Ammon's horn (tissue), 1 donor: ENCODE measurements at places on chromosomes 6 and 20.
A peak's percentile ranks its signal among the peaks of the same experiment; 100 is the strongest.

DNA sequence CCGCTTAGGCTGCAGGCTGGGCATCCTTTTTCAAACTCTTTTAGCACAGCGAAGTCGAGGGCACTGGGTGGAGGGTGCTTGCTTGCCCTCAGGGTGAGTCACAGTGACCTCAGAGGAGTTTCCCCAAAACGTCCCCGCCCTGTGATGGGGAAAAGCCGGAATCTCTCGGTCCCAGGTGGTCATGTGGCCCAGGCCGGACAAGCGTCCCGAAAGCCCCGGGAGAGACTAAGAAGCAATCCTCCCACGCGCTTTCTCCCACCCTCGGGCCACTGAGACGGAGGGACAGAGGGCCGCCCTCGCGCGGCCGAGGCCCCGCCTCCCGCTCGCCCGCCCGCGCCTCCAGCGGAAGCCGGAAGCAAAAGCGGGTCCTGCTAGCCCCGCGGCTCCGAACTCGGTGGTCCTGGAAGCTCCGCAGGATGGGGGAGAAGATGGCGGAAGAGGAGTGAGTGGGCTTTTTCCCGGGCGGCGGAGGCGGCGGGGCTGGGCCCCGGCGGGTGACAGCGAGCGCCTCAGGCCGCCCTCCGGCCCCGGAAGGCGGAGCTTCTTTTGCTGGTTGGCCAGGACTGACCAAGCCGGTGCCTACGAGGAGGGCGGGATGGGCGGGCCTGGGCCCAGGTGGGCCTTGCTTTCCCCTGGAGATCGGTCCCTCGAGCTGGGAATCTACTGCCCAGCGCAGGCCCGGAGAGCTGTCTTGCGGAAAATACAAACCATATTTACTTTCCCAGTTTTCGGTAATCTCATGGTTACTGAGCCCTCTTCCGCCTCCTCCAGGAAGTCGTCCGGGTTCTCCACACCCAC lies at the start of gene SLC9A8:
Gene SLC9A8 (plus strand): TSS at position 322 of the 798 bp plus-strand sequence. CDS start 95 bp downstream, at position 417.
- DNase-seq = peak; percentile 92

- no peak for DNase-seq
Measured at GRCh38 chr6:118685823-118686449, 34.5 kb upstream of the CEP85L start.

- no peak for DNase-seq
Measured at GRCh38 chr6:116945809-116946208, 68.8 kb downstream of the RFX6 start.

DNA sequence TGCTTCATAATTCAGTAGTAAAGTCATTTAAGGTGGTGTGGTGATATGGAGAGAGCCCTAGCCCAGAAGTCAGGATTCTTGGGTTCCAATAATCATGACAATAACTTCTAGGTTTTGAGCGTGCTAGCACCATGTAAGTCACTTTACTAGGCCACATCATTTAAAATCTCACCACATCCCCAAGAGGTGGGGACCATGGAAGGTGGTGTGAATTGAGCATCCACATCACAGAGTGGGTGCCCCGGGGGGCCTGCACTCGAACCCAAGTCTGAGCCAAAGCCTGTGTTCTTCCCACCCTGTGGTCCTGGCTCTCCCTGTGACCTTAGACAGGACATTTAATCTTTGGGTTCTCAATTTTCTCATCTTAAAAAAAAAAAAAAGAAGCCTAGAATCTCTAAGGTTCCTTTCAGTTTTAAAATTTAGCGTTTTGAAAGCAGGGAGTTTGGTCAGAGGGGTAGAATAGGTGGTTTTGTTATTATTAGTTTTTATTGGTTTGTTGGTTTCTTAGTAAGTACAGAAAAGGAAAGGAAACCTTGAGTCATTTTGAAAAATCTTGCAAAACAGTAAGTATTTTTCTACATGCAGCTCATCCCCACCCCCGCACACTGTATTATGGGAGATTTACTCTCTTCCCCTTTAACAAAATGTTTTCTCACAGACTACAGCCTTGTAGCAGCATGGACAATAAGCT lies 26.4 kb downstream of the ARMC2 start:
- no peak for DNase-seq

- DNase-seq = peak; percentile 25
Measured at GRCh38 chr6:33123732-33124524, 48.1 kb downstream of the HLA-DPB1 start.

GRCh38 chr6:45836438-45836824 lies 179.2 kb downstream of the CLIC5 start:
- DNase-seq = no peak

DNA sequence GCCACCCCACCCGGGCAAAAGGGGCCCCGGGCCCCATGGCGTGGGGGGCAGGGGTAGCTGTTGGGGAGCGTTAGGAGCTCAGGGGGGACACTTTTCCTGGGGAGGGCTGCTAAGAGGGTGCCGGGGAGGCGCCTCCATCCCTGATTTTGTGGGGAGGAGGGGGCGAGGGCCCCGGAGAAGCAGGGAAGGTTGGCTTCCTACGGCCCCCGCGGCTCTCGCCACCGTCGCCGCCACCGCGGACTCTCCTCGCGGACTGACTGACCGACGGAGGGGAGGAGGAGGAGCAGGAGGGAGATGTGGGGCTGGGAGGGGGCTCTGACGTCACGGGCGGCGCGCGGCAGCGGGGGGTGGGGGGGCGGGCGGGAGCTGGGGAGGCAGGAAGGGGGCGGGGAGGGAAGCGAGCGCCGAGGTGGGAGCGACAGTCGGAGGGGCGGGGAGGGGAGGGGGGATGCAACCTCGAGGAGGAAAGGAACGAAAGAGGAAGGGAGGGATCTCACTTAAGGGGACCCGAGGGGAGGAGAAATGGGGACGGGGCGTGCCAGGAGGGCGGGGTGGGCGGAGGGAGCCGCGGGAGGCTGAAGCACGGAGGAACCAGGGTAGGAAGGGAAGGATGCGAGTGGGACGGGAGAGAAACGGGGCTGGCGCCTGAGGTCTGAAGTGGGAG lies 5.1 kb downstream of the GABBR1 start:
- DNase-seq = peak; percentile 79

DNA sequence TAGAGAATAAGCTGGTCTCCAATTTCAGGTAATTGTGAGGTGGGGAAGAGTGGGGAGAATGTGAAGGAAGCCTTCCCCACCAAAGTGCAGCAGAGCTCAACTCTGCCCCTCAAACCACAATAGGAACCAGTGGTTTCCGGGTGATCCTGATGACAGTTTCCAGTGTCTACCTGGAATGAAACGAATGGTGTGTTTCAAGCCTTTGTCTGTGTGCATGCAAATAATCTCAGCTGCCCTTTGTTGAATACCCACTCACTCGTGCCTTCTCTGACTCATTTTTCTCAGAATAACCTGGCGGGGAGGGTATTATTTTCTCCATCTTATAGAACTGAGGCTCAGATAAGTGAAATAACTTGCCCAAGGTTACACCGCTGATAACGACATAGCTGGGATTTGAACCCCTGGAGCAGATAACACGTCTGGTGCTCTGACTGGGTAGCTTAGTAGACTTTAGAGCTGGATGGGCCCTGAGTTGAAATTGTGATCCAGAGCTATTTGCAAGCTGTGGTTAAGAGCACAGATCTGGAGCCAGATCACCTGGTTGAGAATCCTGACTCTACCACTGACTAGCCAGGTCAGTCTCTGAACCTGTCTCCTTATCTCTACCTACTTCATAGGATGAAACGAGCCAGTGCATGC lies 85.1 kb downstream of the EYA2 start:
- DNase-seq = no peak

DNA sequence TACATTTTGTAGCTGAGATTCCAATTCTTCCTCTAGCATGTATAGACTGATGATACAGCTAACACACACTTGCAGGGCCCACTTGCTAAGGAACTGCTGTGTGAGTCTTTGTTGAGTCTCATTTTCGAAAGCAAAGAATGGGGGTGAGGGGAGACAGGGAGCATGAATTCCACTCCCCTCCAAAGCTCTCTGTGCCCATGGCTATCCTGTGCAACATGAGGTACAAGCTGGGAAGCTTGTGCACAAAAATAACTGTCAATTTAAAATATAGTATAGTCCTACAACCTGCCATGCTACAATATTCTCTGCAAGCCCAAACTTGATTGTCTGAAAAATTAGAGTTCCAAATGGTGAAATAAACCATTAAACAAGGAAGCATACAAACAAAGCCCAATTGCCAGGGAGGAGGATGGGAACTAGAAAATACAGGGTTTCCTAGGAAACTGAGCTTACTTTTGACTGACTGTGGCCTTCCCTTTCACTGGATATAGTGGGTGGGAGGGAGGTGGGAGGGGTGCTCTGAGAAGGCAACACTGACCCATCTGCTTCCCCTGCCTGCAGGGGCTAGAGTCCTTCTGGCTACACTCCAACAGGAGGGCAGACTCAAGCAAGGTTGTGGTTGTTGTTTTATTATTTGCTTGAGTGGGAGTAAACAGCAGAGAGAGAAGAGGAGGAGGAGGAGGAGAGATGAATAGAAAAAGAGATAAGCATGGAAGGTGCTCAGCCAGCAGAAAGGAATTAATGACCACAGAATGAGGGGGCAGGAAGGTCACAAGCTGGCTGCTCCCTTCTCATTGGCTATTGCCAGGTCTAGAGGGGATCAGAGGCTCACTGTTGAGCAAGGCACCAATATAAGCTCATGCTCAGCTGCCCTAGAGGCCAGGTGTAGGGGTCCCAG lies 84.6 kb downstream of the FYN start:
- peak; percentile 55 for DNase-seq

- DNase-seq = no peak
Measured at GRCh38 chr6:157230910-157231309, 92.4 kb downstream of the TMEM242 start.

DNA sequence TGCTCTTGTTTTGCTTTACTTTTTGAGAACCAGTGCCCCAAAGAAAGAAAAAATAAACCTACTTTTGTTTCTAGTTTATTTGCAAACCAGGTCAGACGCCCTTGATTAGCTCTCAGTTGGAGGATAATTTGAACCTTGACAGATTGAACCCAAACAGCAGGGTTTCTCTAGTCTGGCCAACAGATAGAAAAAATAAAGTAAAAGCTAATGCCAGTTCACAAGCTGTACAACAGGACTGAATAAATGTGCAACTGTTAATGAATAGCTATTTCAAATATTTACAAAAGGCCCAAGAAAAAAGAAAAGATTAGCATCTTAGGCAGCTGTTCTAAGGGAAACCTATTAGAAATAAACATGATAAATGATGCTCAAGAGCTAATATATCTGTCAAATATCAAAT lies 331.8 kb downstream of the CDKAL1 start:
- DNase-seq = no peak

GRCh38 chr6:305371-306206 lies 13.3 kb downstream of the DUSP22 start:
- no peak for DNase-seq

GRCh38 chr6:139625998-139626975 lies 251.8 kb upstream of the CITED2 start:
- peak; percentile 15 for DNase-seq

GRCh38 chr20:52787216-52787615 lies 184.9 kb upstream of the TSHZ2 start:
- DNase-seq = no peak

DNA sequence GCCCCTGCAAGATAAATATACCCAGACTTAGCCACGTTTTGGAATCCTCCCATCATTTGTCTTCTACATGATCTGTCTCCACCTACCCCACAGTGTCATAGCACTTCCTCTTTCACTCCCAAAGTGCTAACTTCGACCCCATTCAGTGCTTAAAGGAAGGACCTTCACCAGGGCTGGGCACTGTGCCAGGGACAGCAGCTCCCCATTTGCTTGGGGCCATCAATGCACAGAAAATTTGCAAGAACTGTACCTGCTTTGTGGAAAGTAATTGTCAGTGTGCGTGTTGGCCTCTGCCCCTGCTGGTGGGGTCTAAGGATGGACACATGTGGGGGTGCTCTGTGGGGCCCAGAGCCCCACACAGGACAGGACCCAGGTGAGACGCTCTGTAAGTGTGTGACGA lies 5.2 kb upstream of the BPIFA2 start:
- DNase-seq = no peak

DNA sequence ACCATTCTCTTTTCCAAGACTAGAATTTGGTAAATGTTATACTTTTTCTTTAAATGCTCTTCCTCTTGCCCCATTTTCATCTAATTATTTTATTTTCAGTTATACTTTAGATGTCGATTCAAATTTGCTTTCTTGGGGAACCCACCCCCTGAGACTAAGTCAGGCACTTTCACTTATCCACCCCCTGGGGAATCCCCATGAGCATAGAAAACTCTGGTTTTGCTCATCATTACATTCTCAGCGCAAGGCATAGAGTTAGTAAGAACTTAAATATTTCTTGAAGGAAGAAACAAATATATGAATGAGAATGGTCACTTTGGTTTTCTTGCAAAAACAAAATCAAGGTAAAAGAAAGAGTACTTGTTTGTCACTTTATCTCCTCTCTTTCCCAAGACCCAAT lies 25.1 kb upstream of the HSF2 start:
- no peak for DNase-seq

DNA sequence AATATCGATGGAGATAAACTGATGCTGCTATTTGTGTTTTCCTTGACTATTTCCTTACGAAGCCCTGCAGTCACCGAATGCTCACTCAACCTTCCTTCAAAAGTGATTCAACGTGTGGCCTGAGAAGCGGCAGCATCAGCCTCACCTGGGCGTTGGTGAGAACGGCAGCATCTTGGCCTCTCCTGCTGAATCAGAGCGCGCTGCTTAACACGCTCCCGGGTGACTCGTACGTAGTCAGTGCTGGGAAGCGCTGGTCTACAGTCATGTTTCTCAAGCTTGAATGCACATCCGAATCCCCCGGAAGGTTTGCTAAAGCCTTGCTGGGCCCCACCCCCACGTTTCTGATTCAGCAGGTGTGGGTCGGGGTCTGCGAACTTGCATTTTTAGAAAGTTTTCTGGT lies 214.1 kb upstream of the RREB1 start:
- DNase-seq = no peak

DNA sequence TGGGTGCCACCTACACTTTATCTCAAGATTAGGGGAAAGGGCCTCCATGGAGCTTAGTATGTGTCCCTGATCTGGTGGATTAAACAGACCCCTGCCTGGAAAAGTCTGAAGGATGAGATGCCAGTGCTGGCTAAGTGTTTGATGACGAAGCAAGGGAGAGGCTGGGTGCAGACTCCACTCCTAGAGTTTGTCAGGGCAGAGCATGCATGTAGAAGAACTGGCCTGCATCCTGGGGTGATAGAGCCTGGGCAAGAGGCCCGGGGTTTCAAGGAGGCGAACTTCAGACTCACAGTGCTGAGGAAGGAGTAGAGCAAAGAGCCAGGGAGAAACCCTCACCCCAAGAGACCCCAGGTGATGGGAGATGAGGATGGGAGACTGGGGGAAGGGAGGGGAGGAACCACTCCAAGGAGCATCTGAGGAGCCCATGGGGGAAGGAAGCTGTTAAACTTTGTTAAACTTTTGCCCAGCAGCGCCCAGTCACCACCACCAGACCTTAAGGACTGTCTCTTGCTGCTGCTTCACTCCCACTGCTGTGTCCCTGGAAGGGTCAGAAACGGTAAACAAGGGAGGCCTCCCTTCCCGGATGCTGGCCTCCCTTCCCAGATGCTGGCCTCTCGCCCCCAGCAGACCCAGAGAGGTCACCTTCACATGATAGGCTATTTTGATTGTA lies 61.6 kb downstream of the RPRD1B start:
- DNase-seq = no peak
